Cardiac ventricle fibroblast (primary cell): ENCODE measurements at places on chromosomes 12 and 14. TPM values are rescaled to one million over a fixed set of nuclear protein-coding genes. Genes with fewer than 3 reads are reported as not detected.

The GUCY2C gene
- total RNA-seq = not detected in 2 replicates

The FAM186B gene
- total RNA-seq = 0.06 and 0.15 TPM in 2 replicates

The SLC48A1 gene
- 11.0 and 32.3 TPM in 2 replicates for total RNA-seq

The PRH2 gene
- 1.1 TPM in 1 of 2 replicates, not detected in the other for total RNA-seq

The SPTB gene
- total RNA-seq = not detected in 2 replicates

The LRTM2 gene
- total RNA-seq = not detected in 2 replicates

The HIF1A gene
- 403 and 421 TPM in 2 replicates for total RNA-seq

The GLIPR1L2 gene
- 1.3 and 3.3 TPM in 2 replicates for total RNA-seq

The ARHGEF40 gene
- total RNA-seq = 53.6 and 64.6 TPM in 2 replicates
